ENCODE measurements at places on chromosomes 4 and X.

- peak; percentile 61 for DNase-seq
These were observed 34.0 kb upstream of the GYPA start for GRCh38 chr4:144174401-144175067.

GRCh38 chr4:38310446-38311043 is 350.3 kb downstream of the PTTG2 start:
- peak; percentile 91 for DNase-seq

DNA sequence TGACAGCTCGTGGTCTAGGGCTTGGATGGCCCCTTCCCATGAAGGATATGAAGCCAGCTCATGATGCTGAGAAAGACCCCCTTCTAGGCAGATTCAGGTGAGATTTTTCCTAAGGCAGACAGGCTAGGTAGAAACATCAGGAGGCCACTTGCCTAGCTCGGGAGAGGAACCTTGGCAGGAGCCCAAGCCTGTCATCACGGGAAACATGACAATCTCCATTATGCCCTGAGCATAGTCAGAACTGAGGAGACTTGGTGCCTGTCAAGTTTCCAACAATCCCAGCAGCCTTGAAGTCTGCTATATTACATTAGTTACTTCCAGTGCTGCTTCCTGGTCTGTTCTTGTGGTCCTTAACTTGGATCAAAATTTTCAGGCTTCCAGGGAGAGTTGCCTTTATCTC is 18.7 kb upstream of the WDR1 start:
- DNase-seq = no peak

DNA sequence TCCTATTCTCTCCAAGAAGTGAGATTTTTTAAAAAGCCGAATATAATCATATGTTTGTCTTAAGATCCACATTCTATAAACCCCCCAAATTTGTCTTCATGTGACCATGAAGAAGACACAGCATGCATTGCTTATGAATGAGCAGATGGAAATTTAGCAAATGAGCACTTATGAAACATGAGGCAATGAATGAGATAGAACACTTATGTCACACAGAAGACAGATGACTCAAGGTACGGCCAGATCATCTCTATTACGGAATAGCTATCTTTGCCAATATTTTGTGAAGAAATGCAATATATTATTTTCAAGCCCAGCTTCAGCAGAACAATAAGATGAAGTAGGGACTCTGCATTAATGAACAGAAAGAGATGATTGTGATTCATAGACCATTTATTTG is 21.4 kb downstream of the PHEX start:
- DNase-seq = no peak

DNA sequence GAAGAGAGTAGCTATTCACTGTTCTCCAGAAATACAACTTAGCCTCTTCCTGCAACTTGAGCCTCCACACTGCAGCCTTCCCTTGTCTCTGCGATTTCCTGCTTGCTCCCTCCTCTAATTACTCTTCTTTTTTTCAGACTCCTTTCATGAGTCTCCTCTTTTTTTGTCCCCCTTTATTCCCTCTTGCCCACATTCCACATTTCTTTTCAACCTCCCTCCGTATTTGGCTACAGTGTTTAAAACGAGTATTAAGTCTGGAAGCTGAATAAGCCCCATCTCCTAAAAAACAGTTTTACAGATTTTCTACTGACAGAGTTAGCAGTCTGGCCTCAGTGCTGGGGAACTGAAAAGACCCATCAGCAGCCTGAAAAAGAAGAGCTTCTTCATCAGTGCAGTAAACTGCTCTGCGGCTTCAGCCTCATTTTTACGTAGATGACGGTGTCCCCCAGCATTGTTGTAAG is 141.5 kb downstream of the TENM3 start:
- DNase-seq = no peak
